NCI-H1048 (cell line): ENCODE measurements at places on chromosomes 11 and 22.

GRCh38 chr11:130729678-130730300 is 186.5 kb downstream of the SNX19 start:
- no peak for DNase-seq

DNA sequence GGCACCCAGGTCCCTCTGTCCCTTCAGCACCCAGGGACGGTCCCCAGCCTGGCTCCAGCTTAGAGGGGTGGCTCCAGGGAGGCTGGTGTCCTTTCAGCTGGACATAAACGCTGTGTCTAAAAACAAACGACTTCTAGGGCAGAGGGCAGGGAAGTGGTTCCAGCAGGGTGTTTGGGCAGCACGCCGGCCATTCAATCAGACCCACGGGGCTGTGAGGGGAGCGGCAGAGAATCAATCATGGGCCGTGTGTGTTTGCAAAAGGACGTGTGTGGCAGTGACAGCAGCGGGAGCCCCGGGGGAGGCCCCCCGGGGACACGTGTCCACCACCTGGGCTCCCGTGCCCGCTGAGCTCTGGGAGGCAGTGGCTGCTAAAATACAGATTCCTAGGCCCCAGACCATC is 127.7 kb downstream of the MN1 start:
- DNase-seq: no peak

DNA sequence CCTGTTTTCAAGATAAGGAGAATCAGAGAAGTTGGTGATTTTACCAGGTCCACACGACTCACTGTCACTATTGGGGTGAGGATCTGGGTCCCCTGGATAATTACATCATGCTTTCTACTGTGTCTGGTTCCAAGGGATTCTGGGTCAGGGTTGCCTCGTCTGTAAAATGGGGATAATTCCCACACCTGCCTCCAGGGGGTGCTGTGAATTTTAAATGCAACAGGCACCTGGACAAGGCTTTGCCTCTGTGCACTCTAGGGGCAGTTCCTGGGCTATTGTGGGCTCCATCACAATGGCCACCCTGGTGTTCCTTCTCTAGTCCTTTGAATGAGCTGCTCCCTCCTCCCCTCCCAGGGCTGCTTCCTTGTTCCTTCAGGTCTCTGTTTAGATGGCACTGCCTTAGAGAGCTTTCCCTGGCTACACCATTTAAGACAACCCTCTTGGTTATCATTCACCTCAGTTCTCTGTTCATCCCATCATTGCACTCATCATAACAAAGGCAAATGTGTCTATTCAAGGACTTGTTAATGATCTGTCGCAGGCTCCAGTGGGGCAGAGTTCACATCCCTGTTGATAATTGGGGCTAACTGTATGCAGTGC is 178.6 kb downstream of the MIAT start:
- DNase-seq: peak; percentile 7

DNA sequence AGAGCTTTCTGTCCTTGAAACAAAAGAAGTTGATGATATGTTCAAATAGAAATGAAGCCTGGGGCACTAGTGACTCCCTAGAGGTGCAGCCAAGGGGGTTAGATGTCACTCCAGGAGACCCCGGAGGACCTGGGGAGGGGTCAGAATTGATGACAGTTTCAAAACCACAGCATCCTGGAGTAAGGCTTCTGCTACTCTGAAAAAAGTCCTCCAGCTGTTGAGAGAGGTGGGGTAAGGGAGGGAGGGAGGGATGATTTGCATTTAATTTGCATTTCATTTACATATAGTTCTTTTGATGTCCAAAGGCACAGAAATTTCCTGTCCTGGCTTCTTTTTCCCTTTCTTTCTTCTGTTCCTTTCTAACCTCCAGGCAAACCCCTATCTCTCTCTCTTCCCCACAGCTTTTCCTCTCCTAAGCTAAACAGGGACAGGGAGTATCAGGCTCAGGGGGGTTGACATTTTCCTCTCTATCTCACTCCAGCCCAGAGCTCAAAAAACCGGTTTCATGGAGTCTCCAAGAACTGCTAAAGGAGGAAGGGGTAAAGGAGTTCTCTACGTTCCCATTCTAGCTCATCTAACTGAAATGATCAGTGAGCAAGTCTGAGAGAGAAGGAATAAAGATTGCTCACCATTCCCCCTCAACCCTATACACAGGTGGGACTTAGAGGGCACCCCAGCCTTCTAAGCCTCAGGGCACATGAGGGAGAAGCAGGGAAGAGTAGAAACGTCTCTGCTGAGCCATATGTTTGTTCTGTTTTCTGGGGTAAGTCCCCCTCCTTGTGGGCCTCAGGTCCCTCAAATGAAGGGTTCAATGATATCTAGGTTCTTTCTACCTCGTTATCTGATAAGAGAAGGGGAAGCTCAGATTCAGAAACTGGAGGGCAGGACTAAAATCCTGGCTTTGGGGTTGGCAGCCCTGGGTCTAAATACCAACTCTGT is 3.5 kb upstream of the POU2F3 start:
- DNase-seq: peak; percentile 52

GRCh38 chr11:113934761-113935160 is 30.2 kb downstream of the HTR3B start:
- no peak for DNase-seq

DNA sequence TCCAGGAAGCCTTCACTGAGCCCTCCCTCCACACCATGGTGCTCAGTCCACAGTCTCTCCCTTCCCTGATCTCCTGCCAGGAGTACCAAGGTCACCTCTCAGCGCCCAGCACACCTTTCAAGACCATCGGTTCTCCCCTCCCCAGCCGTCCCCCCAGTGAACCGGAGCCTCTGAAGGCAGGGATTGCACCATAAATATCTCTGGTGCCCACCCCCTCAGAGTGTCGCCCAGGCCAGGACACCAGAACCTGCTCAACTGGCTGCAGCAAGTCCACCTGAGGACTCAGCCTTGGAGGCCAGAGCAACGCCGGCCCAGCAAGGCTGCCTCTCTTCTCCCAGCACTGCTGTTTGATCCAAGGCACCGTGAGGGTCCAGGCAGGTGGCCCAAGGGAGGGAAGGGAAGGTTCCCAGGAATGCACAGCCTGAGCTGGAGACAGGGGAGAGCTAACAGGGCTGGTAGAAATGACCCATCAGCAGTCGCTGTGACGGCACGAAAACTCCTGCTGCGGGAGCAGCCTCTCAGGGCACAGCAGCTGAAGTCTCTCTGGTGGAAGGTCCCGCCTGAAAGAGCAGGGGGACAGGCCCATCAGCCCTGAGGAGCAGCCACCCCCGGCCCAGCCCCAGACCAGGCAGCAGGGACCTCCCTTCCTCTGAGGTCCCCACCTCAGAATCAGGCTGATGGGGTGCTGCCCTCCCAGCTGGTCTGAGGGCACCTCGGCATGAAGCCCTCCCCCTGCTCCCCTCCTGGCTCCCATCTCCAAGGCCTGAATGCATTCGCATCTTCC is 80.3 kb downstream of the BUD13 start:
- DNase-seq: no peak

DNA sequence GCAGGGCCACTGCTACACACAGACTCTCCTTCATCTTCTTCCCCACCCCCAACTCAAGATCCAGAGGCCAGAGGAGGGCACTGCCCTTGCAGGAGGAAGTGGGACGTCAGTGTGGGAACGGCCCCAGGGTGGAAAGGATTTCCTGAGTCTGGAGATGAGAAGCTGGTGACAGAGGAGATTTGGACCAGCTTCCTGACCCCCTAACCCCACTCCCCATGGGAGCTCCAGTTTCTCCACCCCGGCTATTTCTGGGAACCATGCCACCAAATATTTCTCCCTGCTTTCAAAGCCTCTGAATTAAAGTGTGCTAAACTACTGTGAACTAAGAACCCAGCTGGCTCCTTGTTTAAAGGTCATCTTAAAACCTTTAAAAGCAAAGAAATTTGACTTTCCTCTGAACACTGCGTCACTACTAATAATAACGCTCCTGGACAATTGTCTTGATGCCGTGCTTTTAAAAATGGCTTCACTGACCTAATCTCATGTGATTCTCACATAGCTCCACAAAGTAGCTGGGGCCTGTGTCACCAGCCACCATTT is 46.6 kb downstream of the CWC15 start:
- DNase-seq: no peak

GRCh38 chr11:85953491-85954143 is 98.4 kb downstream of the CCDC83 start:
- no peak for DNase-seq

DNA sequence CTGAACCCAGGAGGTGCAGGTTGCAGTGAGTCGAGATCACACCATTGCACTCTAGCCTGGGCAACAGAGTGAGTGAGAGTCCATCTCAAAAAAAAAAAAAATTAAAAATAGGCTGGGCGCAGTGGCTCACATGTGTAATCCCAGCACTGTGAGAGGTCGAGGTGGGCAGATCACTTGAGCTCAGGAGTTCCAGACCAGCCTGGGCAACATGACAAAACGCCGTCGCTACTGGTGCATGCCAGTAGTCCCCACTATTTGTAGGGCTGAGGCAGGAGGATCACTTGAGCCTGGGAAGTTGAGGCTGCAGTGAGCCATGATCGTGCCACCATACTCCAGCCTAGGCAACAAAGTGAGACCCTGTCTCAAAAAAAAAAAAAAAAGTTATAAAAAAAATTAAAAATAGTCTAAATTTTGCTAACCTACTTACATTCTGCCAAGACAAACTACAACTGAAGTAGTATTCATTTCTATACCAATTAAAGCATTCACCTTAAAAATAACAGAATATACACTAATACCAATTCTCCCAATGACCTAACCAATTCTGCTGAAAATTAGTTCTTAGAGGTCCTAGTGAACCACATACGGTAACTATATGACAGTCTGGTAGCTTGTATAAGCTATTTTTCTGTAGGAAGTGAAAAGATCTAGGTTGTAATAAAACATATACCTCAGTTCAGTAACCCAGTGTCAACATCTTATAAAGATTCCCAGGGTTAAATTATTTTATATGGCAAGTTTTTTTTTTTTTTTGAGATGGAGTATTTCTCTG is 7.1 kb downstream of the DDX6 start:
- DNase-seq: no peak

DNA sequence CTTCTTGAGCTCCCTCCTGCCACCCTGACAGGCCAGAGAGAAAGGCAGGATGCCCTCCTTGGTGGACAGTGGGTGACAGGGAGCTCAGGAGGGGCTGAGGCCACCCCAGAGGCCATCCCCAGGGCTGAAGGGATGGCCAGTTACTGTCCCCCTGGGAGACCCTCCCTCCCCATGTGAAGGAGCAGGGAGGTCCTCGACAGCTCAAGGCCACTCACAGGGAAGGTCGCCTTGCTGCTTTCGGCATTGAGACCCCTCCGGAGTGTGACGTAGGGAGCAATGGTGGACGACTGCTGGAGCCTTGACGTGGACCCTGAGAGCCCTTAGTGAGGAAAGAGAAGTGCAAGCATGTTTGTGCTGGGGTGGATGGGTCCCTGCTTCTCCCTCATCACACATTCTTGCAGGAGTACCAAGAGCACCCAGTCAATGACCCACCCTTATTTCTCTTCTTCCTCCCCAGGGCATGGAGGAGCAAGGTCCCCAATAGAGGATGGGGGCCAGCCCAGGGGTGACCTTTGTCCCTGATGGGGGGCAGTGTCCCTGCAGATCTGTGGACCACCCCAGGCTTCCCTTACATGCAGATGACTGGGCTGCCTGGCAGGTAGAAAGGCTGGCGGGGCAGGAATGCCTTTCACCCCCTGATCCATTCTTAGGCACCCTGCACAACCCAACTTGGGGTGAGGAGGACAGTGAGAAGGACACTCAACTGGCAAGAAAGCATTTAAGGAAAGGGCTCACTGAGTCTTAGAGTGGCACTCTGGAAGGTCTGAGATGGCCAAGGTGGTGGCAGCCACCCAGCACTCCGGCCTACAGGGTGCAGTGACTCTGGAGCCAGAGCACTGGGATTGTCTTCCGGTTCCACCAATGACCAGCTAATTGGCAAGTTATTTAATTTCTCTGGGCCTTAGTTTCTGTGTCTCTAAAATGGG is 51.4 kb downstream of the C11orf58 start:
- no peak for DNase-seq

GRCh38 chr11:27187075-27187847 is 146.6 kb downstream of the BBOX1 start:
- no peak for DNase-seq

GRCh38 chr11:68677432-68677831 is 6.9 kb upstream of the GAL start:
- DNase-seq: no peak

DNA sequence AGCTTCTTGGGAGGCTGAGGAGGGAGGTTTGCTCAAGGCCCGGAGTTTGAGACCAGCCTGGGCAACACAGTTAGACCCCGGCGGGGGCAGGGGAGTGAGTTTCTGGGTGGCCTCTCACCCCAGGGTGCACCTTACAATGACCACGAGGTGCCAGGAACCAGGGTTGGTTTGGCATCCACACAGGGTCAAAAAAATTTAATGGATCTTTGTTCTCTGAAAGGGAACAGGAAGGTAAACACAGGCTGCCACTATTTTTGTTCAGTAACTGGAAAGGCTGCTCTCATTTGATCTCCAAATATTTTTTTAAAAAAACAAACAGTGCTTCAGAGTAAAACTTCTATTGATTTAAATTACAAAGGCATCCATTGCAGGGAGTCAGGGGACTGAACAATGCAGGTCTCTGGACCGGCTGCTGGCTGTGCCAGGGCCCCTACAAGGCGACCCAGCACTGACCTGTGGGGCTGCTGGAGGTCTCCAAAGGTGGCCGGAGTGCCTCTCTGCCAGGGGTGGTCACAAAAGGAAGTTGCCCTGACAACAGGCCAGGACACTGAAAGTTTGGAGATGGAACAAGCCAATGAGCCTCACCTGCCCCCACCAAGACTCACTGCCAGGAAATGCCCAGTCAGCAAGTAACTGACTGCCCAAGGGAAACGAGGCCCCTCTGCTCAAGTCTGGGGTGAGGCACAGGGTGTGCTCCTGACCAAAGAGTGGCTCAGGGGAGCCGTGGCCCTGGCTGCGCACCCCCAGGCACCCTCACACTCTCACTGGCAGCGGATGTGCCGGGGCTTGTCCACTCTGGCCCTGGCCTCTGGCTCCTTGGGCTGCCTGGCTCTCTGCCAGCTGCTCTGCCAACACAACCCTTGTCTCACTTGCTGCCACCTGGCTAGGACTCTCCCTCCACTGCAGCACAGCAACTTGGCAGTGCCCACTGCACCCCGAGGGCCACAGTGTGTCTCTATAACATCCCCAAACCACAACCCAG is 51.8 kb downstream of the ARFGAP3 start:
- DNase-seq: no peak

DNA sequence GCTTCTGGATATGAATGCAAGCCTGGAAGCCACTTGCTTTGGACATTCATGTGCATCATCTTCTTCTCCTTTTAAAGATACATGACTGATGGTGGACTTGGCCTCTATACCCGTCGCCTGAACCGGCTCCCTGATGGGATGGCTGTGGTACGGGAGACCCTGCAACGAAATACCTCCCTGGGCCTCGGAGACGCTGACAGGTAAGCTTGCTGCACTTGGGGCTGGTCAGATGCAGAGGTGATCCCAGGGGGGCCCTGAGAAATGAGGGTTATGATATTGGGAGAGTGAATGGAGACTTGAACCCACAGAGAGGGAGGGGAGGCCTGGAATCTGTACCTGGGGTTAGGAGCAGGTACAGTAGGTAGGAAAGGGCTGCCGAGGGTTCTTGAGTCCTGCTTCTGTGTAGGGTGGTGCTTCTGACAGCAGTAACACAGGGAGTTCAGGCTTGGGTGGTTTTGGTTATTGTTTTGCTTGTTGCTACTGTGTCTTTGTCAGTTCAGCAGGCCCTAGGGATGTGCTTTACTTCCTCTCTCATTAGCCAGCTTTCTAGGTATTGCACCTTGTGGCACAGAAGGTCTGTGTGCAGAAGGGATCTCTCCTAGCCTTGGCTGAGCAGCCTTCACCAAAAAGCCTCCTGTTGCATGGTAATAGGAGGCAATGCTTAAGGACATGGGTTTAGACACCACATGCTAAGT is 176.1 kb downstream of the DBX1 start:
- no peak for DNase-seq
